ENCODE measurements at places on chromosomes 4 and X.

DNA sequence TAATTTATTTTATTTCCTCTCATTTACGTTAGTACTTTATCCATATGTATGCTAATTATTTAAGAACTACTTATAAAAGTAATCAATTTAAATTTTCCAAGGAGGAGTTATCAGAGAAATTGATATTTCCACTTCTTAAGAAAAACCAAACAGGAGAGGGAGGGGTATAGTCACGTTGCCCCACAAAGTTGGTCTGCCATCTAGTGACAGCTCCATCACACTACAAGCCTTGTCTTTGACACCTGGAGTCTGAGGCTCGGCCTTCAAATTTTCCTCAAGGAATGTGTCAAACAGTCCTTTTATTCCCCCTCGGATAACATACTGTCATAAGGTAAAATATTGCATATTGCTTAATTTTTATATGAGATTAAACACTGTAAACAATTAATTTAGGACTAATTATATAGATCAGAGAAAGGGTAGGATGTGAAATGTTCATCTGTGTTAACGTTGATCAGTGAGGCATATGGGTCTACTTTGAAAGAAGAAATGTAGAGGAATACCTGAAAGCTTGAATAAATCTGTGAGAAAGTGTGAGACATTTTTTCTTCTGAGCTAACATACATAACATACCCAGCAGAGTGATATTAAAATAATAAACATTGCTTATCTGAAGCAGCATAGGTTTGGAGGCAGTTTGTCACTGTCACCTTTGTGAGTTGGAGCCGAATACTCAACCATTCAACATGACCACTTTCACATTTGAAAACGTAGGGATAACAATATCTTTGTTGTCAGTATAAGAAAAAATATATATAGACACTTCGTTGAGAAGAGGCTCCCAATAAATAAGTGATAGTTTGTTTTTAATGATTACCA is 114.4 kb downstream of the GLRA3 start:
- DNase-seq = peak; percentile 9

DNA sequence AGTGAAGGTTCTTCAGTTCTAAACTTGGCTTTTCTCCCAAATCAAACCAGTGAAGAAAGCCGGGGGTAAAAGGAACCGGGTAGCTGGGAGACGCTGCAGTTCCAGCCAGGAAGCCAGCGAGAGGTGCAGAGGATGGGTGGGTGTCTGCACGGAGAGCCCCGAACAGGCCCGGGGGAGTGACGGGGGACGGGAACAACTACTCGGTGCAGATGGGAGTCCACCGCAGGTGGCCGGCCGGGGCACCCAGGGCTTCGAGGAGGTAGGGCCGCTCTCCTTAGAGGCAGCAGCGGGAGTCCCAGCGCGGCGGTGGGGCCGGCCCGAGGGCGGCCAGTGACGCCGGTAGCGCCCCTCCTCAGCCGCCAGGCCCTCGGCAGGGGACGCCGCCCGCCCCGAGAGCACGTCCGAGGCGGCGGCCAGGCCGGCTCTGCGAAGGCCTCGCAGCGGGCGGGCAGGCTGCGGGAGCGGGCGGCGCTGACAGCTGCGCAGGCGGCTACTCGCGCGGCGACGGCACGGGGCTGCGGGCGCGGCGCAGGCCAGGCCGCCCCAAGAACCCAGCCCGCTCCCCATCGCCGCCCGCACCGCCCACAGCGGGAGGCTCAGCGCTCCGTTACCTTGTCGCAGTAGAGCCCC is 449 bp downstream of the FBXL5 start:
- no peak for DNase-seq

DNA sequence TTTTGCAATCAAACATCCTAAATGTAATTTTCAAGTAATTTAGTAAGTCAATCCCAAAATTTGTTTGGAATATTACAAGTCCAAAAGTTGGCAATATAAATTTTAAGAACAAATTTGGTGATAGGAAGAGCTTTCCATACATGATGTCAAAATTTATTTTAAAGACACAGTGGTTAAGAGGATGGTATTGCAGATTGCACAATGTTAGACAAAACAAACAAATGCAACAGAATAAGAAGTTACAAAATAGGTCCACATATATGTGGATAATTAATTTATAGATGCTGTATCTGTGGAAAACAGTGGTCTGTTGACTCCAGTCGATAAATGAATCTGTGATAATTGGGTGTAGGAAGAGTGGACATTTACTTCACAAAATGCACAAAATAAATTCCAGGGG is 358.5 kb downstream of the PCDH7 start:
- no peak for DNase-seq

GRCh38 chr4:185192059-185192458 is 11.7 kb downstream of the CFAP97 start:
- no peak for DNase-seq

DNA sequence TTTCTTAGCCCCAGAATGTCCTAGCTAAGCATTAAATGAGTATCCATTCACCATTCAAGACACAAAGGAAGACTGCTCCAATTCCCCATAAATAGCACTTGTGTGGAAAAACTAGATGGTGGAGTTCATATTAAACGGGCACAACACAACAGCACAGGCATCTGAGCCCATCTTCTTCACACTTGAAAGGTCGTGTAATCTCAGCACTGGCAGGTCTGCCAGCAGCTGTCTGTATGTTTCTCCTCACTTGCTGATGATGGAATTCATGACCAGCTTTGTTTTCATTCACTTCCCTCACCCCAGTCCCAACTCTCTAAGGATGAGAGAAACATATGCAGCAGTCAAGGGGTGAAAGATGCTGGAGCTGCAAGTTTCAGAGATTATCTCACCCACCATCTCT is 148.7 kb downstream of the AFAP1 start:
- DNase-seq = no peak

DNA sequence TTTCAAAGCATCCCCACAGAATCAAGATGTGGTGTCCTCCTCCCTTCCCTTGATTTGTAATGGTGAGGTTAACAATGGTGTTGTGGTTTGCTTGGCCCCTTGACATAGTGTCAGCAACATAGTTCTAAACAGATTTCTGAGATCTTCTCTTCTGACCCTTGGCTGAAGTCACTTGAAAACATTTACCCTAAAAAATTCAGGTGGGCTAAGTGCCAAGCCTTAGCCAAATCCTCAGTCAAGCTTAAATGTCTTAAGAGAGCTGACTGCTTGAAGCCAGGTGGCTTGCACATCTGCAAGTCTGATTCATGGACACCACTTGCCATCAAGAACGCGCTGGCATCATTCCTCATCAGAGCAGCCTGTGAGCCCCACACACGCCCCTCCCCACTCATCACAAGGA is 173.2 kb downstream of the MGST2 start:
- DNase-seq = no peak

- no peak for DNase-seq
Observed at GRCh38 chr4:33448948-33449347, 2728.8 kb downstream of the PCDH7 start.

GRCh38 chr4:41963105-41963504 is 18.5 kb upstream of the DCAF4L1 start:
- no peak for DNase-seq

- DNase-seq = no peak
Observed at GRCh38 chr4:76729460-76729859, 168.5 kb downstream of the SOWAHB start.

DNA sequence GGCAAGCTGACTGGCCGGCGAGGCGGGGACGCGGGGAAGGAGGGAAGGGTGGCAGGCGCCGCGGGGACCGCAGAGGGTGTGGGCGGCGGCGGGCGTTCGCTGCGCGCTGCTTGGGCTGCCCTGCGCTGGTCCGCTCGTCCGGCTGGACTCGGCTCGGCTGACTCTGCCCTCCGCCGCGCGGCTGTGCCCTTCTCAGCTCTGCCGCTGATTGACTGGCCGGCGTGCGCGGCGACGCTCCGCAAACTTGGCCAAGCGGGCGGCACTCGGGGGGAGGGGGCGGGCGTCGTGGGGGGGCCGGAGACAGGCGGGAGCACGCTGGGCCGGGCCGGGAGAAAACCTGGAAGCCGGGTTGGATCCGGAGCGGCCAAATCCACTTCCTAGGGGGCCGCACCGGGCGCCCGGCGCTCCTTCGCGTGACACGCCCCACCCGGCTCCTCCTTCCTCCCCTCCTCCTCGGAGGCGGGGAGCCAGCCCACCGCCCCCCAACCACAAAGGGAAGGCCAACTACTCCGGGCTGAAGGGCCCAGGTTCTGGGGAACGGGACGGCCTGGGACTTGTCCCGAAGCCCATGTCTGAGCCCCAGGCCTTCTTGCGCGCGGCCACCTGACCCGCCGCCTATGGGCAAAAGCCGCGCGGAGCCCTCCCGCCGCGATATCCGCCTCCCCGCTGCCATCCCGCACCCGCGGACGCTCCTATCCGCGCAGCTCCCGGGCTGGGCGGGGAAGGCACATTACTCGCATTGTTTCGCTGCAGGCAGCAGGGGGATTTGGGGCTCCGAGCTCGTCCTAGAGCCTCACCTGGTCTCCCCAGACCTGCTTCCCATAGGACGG is at the start of gene GPC4:
Gene GPC4, minus strand, starts transcription at position 214 of the 830 bp plus-strand sequence. CDS start 524 bp downstream, outside the sequence.
- no peak for DNase-seq

GRCh38 chrX:42087960-42088359 is 164.6 kb upstream of the CASK start:
- no peak for DNase-seq

DNA sequence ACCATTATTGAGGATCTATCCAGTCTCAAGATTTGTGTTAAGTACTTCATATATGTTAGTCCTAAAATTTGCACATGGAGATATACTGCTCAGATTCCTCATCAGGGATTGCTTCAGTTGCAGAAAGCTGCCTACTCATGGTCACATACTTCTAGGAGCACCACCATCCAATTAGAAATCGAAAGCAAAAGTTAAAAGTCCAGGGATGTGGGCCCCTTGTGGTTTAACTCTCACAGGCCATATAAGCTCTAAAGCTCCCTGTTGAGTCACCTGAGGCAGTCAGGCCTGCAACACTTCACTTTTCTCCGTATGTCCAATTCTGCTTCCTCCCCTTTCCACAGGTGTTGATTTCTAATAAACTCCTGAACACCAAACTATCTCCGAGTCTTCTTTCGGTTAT is 84.2 kb downstream of the CNOT6L start:
- no peak for DNase-seq

GRCh38 chr4:140666889-140667614 is 89.1 kb downstream of the TBC1D9 start:
- no peak for DNase-seq

Measured in HS-27A (cell line).